ENCODE measurements at places on chromosomes 2 and 18.

- no peak for DNase-seq
Measured at GRCh38 chr18:45686891-45687611, 36.9 kb upstream of the SLC14A1 start.

GRCh38 chr2:188293601-188294351 lies 2.1 kb downstream of the GULP1 start:
- DNase-seq = no peak

GRCh38 chr2:10814571-10815331 lies 2.2 kb upstream of the PDIA6 start:
- no peak for DNase-seq

- no peak for DNase-seq
Measured at GRCh38 chr18:79221136-79221535, 151.9 kb downstream of the ATP9B start.

GRCh38 chr2:62858231-62858832 lies 152.8 kb downstream of the EHBP1 start:
- DNase-seq = no peak

DNA sequence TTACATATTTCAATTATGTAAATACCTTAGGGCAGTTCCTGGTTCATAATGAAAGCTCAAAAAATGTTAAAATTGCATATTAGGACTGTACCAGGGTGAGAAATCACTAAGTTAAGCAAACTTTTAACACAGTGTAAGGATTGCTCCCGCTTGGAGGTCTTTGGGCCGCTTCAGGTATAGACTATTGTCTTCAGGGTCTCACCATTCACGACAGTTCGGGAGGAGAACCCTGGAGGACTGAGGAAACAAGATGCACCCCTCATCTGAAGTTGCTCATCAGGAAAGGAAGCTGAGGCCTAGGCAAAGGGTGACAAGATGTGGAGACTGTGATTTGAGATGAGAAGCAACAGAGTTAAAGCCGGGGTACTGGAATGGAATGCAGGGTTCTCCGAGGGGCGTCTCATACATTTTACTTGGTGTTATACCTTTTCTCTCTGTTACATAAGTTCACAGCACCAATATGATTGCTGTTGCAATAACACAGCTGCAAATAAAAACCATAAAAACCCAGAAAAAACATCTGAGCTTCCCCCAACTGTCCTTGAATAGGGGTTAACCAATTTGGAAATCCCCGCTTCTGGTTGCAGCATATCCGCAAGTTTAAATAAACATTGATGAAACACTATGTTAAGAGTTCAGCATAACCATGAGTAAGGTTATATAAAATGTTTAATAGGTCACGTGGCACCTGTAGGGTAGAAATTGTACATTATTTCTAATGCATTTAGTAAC lies 40.1 kb downstream of the FBXO48 start:
- no peak for DNase-seq

DNA sequence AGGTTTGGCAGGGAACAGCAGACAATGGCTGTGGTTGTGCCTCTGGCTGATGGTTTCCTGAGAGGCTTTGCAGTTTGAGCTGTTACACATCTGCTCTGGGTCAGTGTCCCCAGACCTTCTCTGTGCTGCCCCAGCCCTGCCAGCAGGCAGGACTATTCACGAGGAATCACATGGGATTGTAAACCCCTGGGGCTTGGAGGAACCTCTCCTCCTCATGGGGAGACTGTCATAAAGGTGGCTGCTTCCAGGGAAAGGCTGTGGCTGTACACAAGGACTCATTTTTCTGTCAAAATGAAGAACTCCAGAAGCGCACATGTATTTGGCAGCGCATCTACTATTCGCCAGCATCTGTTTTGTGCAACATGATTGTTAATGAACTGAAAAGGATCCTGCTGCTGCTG lies 142.6 kb upstream of the CYP1B1 start:
- no peak for DNase-seq

- DNase-seq = no peak
Measured at GRCh38 chr2:165952741-165953211, 800 bp downstream of the TTC21B start.

GRCh38 chr2:71929482-71929772 lies 218.2 kb downstream of the CYP26B1 start:
- DNase-seq = no peak

DNA sequence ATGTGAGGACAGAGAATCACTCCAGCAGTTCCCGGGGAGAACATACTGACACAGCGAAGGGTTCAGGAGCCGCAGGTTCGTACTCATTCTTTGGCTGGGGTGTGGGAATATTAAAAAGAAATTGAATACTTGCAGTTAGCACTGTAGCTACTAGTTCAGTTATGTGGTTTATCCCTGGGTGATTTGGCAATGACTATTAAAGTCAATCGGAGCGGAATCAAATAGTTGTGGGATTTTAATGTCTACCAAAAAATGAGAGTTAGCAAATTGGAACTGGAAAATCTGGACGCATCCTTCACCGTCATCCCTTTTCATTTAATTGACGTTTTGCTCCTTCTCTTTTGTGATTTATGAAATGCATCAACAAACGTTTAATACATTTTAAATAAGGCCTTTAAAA lies 50.8 kb downstream of the GBX2 start:
- no peak for DNase-seq

- DNase-seq = no peak
Measured at GRCh38 chr2:149394864-149395263, 64.5 kb downstream of the LYPD6 start.

- DNase-seq = no peak
Measured at GRCh38 chr2:111239107-111239506, 118.4 kb downstream of the BCL2L11 start.

DNA sequence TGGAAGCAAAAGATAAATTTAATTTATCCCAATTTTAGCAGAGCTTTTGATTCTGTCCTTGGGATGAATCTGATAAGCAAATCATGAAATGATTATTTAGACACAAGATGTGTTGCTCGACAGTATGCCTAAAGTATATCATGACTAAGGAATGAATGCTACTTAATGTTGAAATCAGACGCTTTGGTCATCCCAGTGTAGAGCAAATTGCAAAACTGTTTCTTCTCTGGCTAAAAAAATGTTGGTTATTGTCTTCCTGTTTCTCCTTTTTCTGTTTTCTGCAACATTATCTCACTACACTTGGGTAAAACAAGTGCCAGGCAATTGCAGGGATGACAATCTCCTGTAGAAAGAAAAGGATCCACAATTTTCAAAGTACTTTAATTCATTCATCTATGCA lies 66.4 kb downstream of the BABAM2 start:
- DNase-seq = no peak

DNA sequence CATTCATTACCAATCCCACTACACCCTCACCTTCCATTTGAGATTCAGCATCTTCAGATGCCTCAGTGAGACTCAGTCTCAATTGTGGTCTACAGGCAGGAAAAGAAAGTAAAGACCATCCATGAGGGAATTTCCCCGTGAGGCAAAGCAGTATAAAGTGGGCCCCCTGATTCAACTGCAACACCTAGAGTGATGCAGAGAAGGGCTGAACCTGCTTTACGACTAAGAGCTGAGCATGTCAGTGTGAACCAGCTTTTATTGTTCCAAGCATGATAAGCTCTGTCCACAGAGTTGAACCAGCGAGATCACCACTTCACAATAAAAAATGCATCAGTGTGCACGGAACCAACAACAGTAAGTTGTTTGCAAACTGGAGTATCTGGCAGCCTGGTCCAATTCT lies 357.6 kb upstream of the ATP5MC3 start:
- DNase-seq = no peak

DNA sequence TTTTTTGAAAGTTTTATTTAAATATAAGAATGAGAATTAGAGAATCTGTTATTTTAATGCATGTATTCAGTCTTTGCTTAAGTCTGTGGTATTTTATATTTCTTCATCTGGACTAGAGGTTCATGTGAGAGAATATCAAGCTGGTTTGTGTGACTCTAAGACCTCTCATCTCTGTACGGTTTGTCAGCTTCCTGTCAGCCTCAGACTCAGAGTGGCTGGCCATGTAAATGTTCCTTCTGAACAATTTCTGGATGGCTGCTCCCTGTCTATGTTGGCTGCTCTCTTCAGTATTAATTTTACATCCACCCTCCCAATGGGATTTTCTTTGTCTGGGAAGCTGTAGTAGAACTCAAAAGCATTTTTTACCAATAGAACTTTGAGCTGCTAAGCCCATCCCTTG lies 225.3 kb upstream of the THUMPD2 start:
- no peak for DNase-seq

DNA sequence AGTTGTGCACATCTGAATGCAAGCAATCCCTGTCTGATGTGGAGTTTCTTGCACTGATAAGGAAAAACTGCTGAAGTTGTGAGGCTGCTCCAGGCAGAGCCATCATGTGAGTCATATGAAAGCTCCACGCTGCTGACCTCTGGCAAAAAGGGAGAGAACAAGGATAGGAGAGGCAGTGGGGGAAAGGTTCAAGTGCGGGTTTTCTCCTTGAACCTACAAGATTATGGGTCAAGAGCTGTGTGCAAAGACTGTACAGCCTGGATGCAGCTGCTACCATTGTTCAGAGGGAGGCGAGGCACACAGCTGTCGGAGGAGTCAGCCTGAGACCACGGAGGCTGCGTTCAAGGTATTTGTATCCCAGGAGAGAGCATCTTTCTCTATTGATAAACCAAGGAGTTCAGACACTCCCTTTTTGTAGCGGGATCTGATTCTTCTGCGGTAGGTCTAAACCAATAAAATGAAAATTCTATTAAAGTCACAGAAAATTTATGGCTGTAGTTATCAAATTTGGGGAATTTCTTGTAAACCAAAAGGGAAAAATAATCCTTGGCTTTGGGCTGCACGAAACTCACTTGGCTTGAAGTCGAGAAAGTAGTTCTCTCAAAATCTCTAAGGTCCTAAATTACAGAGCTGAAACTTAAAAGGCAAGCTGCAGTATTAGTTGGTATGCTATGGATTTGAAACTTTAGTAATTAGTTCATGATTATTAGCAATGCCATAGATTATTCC lies at the start of gene CDK15:
TSS of gene CDK15 (plus strand) at position 96 of the 729 bp plus-strand sequence. CDS start at position 224, 128 bp downstream.
- DNase-seq = no peak

- DNase-seq = no peak
Measured at GRCh38 chr18:22233266-22233665, 63.9 kb downstream of the GATA6 start.

GRCh38 chr2:39849064-39849463 lies 70.0 kb upstream of the THUMPD2 start:
- DNase-seq = no peak

GRCh38 chr2:156592809-156593593 lies 156.8 kb downstream of the GPD2 start:
- no peak for DNase-seq

DNA sequence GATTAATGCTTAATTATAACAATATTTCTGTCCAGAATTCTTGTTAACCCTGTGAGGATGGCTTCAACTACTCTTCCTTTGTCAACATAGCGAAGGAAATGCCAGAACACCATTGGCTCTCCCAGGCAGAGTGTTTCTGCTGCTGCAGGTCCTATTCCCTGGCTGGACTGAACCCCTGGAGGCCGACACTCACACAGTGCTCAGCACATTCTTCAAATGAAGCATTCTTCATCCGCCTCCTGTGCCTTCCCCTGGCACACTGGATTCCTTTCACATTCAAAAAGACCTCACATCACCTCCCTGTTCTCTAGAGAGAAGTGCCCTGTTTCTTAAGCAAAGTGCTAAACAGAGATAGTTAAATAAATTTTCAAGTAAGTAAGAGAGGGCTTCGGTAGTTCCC lies 187.3 kb upstream of the MSH6 start:
- no peak for DNase-seq

DNA sequence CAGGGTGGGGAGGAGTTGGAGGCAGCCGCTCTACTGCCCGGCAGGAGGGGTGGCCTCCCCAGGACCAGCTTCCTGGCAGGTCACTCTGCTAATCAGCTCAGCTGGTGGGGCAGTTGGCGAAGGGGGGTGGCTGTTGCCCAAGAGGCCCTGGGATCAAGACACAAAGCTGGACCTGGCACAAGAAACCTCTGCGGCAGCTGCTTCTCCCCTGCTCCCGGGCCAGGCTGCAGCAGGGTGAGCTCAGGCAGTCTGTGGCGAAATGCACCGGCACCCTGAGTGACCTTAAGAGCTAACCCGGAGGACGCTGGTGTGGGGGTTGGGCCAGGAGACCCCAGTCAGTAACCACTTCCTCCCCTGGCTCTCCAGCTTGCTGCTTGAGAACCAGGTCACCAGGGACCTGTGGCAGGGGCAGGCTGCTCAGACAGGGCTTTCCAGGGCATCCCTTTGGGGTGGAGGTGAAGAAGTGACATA lies 31.1 kb downstream of the TOGARAM2 start:
- DNase-seq = no peak

GRCh38 chr2:29238497-29238896 lies 123.3 kb downstream of the CLIP4 start:
- DNase-seq = no peak

- no peak for DNase-seq
Measured at GRCh38 chr2:237131749-237132533, 46.3 kb downstream of the COPS8 start.

- DNase-seq = no peak
Measured at GRCh38 chr2:199468561-199469513, 11.1 kb upstream of the SATB2 start.

GRCh38 chr18:3346487-3346886 lies 84.6 kb downstream of the MYL12B start:
- DNase-seq = no peak

GRCh38 chr2:84880645-84881521 lies at the start of gene TRABD2A:
Gene TRABD2A, minus strand, starts transcription at chr2:84881084. Its CDS starts 45 bp downstream, at chr2:84881039.
- DNase-seq = no peak

DNA sequence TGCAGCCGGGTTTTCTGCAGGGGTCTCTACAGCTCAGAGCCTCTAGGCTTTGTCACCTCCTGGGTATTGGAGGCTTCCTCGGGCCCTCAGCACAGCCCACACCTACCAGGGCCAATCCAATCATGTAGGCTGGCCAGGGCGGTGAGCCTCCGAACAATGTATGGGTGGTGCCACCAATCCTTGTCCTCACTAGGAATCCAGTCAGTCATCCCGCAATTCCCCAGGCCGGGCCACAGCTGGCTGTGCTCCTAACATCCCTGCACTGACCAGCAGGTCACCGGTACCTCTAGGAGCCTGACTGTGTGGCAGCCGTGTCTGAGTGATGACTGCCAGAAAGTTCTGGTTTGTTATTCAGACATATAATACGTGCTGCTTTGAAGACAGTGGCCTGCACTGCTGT lies 129.4 kb downstream of the SH3RF3 start:
- DNase-seq = no peak

GRCh38 chr2:162261032-162261945 lies 18.0 kb upstream of the FAP start:
- no peak for DNase-seq

GRCh38 chr2:55493220-55493619 lies 26.3 kb upstream of the CFAP36 start:
- DNase-seq = no peak

GRCh38 chr18:48915626-48916425 lies 34.9 kb downstream of the SMAD7 start:
- DNase-seq = no peak

- DNase-seq = no peak
Measured at GRCh38 chr2:211994806-211995205, 543.8 kb downstream of the ERBB4 start.

GRCh38 chr2:238251331-238251730 lies 11.5 kb upstream of the HES6 start:
- DNase-seq = no peak
